ENCODE measurements at places on chromosomes 2 and 18.

- no peak for DNase-seq
Observed at GRCh38 chr2:100321866-100322820, at the start of gene LONRF2. LONRF2 (minus strand) TSS chr2:100322501; CDS start chr2:100322093, 408 bp downstream.

GRCh38 chr2:129619471-129619870 lies 360.0 kb upstream of the RAB6C start:
- no peak for DNase-seq

GRCh38 chr2:221635949-221636348 lies 63.8 kb upstream of the EPHA4 start:
- DNase-seq, result peak; percentile 90

GRCh38 chr2:69605284-69605683 lies 38.3 kb downstream of the AAK1 start:
- no peak for DNase-seq

DNA sequence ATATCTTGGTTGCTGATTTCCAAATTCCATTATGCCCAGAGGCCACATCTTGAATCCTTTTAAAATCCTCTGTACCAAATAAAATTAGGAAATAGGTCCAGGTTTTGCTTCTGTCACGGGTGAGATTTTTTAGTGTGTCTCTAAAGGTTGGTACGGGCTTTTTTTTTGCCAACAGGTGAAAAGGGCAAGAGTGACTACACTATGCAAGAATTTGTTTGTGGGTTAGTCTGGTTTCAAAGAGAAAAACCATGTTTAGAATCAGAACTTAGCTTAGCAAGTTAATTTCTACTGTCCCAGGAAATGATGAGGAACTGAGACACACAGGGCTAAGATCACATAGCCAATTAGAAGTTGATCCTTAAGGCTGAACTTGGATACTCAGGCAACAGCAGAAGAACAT lies 41.7 kb downstream of the POLR1A start:
- DNase-seq, result peak; percentile 88

- no peak for DNase-seq
Observed at GRCh38 chr18:8296886-8297616, 312.2 kb upstream of the RAB12 start.

DNA sequence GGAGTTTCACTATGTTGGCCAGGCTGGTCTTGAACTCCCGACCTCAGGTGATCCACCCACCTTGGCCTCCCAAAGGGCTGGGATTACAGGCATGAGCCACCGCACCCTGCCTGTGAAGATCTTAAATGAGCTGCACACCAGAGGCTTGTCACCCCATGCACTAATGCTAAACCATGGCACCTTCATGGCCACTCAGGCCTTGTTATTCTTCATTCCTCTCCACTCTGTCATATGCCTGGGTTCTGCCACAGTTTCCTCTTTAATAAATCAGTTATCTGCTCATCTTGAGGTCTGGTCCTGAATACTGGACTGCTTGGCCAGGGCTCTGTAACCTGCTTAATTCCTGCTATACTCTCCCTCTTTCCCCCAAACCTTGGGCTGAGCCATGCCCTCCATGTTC lies 303.9 kb upstream of the FBXO11 start:
- DNase-seq, result no peak

- DNase-seq, result no peak
Observed at GRCh38 chr2:144975881-144976280, 456.0 kb upstream of the ZEB2 start.

DNA sequence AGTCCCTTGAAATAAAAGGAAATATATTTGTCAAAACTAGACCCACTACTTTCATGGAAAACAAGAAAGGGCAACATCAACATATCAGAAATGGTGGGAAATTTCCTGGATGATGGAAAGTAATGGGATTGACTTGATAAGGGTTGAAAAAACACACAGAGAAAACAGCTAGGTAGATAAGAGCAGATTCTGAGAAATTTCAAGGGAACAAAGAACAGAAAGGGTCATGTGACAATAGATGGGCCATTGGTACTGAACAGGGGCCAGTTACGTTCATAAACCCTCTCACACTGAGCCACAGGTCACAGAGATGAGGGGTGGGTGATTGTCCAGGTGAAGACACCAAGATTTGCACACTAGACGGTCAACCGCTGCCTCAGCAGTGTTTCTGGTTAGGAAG lies 98.7 kb downstream of the QPCT start:
- DNase-seq, result no peak

GRCh38 chr2:141701618-141702017 lies 429.2 kb downstream of the LRP1B start:
- no peak for DNase-seq

- DNase-seq, result no peak
Observed at GRCh38 chr18:48099481-48100164, 169.2 kb upstream of the SMAD2 start.

DNA sequence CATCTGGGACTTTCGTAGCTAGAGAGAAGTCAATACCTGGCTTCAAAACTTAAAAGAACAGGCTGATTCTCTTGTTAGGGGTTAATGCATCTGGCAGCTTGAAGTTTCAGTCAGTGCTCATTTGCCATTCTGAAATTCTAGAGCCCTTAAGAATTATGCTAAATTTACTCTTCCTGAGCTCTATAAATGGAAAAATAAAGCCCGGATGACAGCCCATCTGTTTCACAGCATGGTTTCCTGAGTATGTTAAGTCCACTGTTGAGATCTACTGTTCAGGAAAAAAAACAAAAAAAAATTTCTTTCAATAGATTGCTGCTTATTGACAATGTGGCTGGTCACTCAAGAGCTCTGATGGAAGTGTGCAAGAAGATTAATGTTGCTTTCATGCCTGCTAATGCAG lies 101.3 kb upstream of the RPE start:
- DNase-seq, result no peak

DNA sequence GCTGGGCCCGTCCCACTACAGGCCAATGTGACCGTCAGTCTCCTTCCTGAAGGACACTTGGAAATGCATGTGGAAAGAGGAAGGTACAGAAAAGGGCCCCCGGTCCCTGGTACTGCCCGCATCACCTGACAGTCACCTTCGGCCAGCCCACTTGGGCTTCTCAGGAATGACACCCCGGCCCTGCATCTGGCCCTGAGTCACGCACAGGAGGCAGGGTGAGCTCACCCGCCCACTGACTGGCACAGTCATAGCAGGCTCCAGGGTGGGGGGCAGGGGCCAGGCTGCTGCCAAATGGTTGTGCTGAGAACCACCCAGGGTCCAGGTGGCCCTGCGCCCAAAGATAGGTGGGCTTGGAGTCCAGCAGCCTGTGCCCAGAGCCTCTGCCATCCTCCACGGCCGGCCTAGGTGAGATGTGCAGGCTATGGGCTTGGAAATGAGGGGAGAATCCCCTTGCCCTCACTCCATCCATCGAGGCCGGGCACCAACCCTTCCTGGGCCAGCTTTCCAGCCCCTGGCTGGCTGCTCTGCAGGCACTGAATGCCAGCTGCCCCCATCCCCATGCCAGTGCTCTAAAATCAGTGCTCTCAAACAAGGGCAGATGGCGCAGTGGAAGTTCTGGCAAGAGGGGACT lies 14.1 kb downstream of the EMX1 start:
- peak; percentile 66 for DNase-seq

- DNase-seq, result no peak
Observed at GRCh38 chr2:172822585-172822984, 86.9 kb downstream of the RAPGEF4 start.
